Cardiac septum (tissue), 1 donor: ENCODE measurements at places on chromosomes 2 and 18. TPM values are rescaled to one million over a fixed set of nuclear protein-coding genes. Genes with fewer than 3 reads are reported as not detected.

- DNase-seq = no peak
Observed at GRCh38 chr2:35468245-35468644, 887.3 kb upstream of the CRIM1 start.

DNA sequence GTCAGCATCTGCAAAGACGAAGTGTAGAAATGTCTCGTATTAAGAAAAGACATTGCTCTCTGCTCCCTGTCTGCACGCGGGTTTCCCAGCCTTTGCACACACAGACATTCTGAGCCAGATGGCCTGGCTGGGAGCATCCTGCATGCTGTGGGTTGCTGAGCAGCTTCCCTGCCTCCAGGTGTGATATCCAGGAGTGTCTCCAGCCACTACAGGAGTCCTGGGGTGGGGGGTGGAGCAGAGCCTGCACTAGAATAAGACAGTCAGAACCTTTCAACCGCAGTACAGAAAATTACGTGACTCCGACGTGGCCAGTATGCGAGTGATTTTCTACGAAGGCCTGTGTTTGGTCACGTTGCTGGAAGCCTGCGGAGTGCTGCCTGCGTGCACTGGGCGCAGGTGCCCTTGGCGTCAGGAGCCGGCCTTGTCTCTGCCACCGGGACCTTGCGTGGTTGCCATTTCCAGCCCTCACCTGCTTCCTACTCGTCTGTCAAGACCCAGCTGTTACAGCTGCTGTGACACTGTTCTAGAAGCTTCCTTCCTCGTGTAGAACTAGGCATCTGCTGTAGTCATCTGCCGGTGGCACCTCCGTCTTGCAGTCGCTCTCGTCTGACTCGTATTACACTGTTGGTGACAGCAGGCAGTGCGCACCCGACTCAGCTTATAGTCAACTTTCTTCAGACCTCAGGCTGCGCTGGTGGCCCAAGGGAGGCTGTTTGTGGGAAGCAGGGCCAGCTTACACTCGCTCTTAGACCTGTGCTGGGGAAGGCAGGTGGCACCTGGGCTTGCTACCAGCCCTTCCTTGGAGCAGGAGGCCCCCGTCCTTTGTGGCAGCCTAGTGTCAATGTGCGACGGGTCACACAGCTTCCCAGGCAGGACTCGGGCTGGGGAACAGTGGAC is 11.2 kb downstream of the CTDP1 start:
- DNase-seq = peak; percentile 36

DNA sequence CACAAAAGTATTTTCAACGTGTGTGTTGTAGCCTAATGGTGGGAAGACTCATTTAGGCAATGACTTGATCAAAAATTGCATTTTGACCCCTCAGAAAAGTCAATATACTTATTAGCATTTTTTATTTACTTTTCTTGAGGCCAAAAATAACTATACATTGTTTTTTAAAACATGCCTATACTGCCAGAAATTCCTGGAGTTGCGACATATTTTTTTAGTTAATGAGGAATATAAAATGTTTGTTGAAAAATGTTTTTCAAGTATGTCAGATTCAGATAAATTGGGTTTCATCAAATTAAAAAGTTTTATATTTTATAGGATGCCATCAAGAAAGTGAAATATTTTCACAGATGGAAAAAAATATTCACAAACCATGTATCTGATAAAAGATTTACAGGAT is 39.6 kb downstream of the R3HDM1 start:
- DNase-seq = no peak

DNA sequence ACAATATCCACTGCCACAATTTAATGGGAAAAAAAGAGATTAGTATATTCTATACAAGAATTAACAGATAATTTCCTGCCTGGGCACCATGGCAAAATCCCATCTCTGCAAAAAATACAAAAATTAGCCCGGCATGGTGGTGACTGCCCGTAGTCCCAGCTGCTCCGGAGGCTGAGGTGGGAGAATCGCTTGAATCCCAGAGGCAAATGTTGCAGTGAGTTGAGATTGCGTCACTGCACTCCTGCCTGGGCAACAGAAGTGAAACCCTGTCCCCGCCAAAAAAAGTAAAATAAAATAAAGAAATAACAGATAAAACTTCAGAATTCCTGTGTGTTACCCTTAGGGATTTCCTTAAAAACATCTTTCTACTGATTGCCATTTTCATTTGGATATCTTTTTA is 1194.8 kb upstream of the PIK3C3 start:
- DNase-seq = no peak

GRCh38 chr2:59297816-59298215 is 1056.7 kb upstream of the FANCL start:
- DNase-seq = no peak

Gene MREG
- 0.32 TPM for total RNA-seq

Gene CAPN14
- total RNA-seq = 0.16 TPM

- DNase-seq = no peak
Observed at GRCh38 chr2:203983064-203983715, 46.6 kb downstream of the ICOS start.

Gene CDK15
- total RNA-seq = 0.22 TPM

Gene FLACC1
- total RNA-seq = 12.0 TPM

Gene CNTNAP5
- total RNA-seq = not detected

DNA sequence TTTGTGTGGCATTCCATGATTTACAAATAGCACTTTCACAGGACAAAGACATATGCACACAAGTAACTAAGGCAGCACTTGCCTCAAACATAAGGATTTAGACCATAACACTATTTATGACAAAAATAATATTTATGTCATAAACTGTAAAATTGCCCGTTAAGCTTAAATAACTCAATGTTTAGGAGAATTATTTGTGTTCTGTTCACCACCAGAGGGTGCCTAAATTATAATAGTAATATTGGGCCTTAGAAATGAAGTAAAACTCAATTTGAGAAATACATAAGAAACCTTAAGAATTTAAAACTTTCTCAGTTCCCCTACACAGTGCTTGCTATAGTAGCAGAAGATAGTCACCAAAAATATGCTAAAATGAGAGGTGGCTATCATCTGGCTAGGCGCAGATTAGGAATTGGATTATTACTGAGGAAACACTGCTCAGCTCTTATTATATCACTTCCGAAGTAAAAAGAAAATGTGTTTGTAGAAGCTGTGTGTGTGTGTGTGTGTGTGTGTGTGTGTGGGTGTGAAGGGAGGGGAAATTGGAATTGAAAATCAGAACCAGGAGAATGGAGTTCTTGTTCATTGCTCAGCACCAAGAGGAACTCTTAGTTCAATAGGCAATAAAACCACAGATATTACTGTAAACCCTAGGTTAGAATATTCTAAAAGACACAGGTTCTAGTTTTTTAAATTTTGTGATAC is 4.9 kb upstream of the CHN1 start:
- no peak for DNase-seq

Gene APOB
- total RNA-seq = 3.4 TPM

DNA sequence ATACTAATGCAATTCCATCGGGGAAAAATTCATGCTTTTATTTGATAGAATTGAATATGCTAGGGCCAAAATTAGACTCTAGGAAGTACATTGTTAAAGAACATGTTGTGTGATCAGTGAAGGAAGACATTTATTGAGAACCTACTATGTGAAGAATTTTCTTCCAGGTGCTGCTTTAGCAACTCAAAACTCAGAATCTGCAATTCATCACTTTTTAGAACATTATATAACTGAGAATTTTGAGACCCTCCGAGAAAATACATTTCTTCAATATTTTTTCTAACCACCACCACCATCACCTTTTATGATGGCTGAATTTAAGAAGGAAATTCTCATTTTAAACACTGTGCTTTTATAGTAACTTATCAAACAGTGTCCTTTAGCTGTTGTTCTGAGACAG is 315.2 kb downstream of the FIGN start:
- DNase-seq = no peak

DNA sequence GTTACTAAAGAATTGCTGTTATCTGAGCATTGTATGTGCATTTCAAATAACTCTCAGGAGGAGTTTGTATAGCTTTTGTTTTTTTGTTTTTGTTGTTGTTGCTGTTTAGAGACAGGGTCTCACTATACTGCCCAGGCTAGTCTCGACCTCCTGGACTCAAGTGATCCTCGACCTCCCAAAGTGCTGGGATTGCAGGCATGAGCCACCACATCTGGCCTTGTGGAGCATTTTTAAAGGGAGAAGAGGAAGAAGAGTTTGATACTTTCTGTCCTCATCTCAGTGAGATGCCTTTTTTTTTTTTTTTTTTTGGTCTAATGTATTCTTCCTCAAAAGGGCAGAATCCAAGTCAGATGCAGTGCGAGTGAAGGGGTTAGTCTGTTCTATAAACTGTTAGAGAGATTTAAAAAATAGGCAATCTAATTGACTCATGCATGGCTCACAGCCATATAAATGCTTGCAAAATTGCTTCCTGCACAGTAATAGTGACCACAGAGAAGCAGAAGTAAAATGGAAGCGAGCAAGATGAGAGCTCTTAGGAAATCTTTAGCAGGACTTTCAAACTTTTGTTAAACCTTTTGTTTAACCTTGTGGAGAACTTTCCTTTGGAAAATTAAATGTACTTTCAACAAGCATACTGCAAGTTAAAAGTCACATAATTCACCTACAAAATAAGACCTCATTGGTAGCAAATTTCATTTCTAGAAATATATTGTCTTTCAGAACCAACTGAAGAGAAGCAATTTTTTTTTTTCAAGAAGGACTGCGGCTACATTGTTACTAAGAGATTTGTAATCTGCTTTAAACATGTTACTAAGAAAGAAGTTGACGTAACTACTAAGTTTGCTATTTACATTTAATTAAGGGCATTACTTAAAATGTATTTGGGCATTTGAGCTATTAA is 52.3 kb upstream of the ROCK1 start:
- no peak for DNase-seq

- DNase-seq = no peak
Observed at GRCh38 chr2:191699341-191699945, 21.5 kb downstream of the NABP1 start.

- DNase-seq = no peak
Observed at GRCh38 chr2:203820969-203821368, 46.6 kb upstream of the CTLA4 start.

DNA sequence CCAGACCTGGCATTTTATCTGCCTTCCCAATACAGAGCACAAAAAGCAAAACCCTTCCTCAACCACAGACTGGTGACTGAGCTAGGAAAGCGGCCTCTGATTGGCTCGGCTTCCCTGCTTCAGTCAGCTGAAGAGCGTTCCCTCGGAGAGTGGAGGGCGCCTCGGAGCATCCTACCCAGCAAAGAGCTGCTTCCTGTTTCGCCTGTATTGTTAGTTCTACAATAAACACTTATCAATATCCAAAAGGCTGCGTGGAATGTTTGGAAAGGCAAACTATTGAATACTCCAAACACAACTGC is 125.0 kb downstream of the CACNB4 start:
- DNase-seq = no peak

DNA sequence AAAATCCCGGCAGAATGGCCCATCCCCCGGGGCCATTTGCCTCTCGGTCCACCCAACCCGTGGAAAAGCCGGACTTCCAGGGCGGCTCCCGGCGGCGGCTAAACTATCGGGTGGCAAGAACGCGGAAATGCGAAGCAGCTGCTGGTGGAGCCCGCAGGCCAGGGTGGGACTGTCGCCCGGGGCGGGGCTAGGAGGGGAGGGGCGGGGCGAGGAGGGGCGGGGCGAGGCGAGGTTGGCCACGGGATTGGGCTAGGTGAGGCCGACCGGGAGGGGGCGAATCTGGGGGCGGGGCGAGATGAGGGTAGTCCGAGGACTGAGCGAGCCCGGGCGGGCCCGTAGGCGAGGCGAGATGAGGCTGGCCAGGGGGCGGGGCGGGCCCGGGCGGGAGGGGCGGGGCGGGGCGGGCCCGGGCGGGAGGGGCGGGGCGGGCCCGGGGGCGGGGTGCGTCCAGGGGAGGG is 315 bp upstream of the SLC66A3 start:
- peak; percentile 99 for DNase-seq

DNA sequence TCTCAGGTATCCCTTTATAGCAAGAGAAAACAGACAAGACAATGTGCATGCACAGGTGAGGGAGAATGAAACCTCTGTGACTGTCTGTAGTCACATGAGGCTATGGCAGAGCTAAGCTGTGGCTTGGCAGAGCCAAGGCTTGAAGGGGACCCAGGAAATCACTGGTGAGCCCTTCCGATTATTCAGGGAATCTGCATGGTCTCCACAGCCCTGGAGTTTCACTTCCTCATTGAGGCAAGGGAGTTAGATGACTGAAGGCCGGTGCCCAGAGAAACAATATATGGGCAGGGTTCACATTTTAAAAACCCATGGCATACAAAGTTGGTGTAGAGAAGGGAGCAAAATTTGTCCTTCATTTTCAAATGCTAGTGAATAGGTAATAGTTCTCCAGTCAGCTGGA is 144.4 kb upstream of the REV1 start:
- DNase-seq = no peak

DNA sequence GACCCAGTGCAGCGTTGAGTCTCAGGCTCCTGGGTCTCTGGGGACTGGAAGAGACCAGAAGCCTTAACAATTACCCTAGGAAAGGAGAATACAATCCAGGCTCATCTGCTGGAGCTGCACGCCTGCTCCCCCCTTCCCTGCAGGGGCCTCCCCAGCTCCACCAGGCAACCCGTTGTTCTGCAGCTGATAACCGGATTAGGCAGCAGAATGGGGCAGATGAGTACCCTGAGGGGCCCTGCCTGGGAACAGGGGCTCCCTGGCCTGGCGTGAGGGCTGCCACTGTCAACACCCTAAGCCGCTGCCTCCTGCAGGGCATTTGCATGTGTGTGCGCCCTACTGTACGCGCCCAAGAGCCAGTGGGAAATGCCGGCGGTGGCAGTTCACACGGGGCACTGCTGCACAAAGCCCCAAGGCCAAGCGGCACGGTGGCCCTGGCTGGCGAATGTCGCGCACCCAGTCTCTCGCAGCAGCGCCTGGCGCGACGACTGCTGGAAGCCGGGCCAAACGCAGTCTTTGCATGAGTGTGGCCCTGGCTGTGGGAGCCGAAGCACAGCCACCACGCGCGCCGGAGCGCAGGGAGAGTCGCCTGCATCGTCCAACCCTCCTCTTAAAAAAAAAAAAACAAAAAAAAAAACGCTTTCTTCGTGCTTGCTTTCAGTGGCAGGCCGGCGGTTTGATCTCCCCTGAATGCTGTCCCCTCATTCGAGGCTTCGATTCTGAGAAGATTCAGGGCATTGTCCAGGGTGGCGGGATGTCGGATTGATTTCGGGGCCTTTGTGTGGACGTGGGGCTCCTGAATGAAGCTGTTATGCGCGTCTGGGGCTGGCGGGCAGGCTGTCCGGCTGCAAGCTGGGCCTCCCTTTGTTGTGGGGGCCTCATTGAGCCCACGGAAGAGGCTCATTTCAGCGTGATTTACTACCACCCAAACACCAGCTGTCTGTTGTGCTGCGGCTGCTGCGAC is 63.8 kb downstream of the SETBP1 start:
- no peak for DNase-seq

GRCh38 chr2:75274936-75275335 is 75.6 kb upstream of the TACR1 start:
- no peak for DNase-seq

Gene IGFBP5
- total RNA-seq = 191 TPM

- DNase-seq = no peak
Observed at GRCh38 chr18:25229920-25230319, 122.0 kb downstream of the ZNF521 start.

DNA sequence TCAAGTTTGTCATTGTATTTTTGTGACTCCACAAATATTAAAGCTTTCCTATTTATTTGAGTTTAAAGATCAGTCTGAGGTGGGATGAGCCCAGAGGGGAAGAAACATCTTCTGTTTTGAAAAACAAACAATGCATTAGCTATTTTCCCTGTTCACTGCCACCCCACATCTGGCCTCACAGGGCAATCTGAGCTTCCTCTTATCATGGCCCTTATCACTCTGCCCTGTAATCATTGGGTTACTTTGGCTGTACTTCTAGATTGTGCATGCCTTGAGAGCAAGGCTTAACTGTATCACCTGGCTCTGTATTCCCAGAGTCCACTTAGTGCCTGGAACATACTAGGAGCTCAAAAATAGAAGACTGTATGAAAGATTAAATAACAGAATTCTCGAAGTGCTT is 241.6 kb upstream of the NT5C1B start:
- no peak for DNase-seq

- no peak for DNase-seq
Observed at GRCh38 chr2:50295596-50295995, 736.3 kb downstream of the NRXN1 start.
